ENCODE measurements at places on chromosomes 4 and X.

GRCh38 chr4:21596521-21596920 lies 352.1 kb downstream of the KCNIP4 start:
- peak; percentile 61 for DNase-seq

- DNase-seq: no peak
Observed at GRCh38 chrX:8847360-8847759, 46.2 kb upstream of the FAM9A start.

DNA sequence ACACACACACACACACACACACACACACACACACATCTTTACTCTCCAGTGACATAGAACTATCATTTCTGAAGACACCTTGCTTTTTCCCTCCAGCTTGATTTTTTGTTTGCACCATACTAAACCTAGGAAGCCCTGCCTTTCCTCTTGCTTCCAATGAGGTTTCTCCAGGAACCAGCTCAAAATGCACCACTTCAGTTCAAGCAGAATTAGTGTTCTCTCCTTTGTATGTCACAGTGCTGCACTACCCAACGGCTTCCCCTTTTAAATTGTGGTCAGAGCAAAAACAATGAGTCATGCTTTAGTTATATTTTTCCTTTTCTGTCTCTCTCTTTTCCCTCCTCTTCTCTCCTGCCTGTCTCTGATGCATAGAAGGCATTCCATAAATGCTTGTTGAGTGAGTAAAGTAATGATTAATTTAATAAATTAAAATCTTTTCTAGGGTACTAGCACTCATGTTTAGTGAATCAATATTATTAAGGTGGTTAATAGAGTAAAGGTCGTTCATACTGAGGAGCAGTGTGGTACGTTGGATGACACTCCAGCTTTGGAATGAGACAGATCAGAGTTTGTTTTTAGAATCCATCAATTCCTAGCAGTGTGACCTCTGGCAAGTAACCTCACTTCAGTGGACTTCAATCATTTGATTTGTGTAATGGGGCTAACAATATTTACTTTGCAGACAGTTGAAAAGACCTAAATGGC lies 5.9 kb downstream of the RTL3 start:
- DNase-seq: no peak

DNA sequence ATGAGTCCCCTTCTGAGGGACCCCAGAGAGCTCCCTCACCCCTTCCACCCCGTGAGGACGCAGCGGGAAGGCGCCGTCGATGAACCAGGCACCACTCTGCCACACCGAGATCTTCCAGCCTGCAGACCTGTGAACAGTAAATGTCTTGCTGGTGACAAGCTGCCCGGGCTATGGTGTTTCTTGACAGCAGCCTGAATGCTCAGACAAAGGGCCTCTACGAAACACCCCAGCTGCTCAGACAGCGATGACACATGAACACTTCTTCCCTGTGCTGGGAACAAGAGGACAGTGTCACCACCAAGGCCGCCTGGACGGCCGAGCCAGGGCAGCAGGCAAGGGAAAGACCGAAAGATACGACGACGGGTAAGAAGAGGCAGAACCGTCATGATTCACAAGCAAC lies 30.6 kb upstream of the GTPBP6 start:
- DNase-seq: no peak

GRCh38 chr4:101954351-101954750 lies 163.8 kb downstream of the BANK1 start:
- no peak for DNase-seq

- no peak for DNase-seq
Observed at GRCh38 chr4:82275431-82276331, 98.1 kb downstream of the HNRNPD start.

DNA sequence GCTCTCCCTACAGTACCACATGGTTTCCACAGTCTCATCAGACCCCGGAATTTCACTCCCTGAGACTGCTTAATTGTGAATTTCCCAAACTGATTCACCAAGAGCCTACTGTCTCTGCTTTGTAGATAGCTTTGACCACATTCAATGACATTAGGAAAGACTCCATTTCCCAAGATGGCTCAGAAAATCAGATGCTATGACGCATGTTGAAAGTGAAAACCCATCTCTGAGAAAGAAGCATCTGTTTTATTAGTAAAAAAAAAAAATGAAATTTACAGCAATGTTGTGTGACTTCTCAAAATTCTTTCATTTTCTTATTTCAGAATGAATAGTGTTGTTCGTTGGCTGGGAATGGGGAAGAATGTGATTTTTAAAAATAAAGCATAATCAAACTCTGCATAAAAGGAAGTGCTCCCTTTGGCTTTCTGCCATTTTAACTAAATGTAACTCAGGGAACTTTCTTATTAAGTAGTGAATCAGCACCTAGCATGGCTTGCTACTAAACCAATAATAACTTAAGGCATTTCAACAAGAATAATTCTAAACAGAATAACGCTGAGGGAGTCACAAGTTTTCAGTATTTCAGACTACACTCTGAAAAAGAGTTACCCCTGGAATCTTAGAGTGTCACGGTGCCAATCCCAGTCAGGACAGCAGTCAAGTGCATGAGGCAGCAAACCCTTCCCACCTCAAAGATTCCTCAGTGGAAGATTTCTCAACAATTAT lies 97.4 kb upstream of the MYOZ2 start:
- no peak for DNase-seq

DNA sequence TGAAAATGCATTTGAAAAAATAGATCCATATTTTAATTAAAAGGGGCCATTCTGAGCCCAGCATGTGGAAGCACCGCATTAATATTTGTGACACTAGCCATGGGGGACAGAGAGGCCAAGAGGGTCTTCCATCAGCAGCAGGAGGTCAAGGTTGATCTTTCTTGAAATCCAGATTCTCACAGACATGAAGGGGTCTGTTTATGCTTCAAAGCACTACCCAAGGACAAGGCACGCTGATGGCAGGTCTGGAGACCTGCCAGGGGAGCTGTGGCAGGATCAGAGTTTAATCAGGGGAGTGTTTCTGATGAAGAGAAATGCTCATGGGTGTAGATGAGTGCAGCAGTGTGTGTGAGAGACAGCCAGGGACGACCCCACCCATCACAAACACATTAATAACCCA lies 243.3 kb downstream of the LDB2 start:
- no peak for DNase-seq

- DNase-seq: no peak
Observed at GRCh38 chr4:182521011-182521410, 277.8 kb downstream of the TENM3 start.

DNA sequence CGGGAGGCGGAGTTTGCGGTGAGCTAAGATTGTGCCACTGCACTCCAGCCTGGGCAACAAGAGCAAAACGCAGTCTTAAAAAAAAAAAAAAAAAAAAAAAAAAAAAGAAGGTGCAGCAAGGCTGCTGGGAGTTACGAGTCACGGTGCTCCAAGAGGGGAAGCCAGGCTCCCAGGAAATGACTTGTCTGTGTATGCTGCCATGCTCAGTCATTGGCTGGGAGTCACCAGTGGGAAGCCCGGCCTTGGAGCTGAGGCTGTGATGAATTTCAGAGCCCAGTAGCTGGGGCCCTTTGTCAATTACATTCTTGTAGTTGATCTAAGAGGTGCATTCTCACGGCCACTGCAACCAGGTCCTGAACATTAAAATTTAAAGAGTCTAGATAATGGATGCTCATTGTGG lies 1105.1 kb upstream of the TENM3 start:
- DNase-seq: no peak

- no peak for DNase-seq
Observed at GRCh38 chr4:139808808-139809756, 143.5 kb downstream of the MGST2 start.

GRCh38 chr4:117324851-117325491 lies 239.6 kb upstream of the TRAM1L1 start:
- no peak for DNase-seq

GRCh38 chr4:53764761-53765490 lies 173.6 kb upstream of the LNX1 start:
- no peak for DNase-seq

- no peak for DNase-seq
Observed at GRCh38 chrX:118562582-118563164, 67.1 kb downstream of the DOCK11 start.

DNA sequence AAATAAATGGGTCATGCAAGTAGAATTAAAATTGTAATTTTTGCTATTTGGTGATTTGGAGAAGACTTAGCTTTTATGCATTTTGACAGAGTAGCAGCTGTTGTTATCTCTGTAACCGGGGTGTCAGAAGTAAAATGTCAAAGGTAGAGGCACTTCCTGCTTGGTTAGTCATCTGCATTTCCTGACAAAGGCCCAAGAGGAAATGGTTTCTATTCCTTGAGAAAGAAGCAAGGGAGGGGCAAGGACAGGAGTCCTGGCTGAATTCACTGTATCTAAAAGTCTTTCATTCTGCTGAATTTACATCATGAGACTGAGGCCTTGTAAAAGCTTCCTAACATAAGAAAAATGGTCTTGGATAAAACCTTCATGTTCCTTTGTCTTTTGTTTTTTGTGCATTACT lies 550.9 kb upstream of the BOD1L1 start:
- no peak for DNase-seq

DNA sequence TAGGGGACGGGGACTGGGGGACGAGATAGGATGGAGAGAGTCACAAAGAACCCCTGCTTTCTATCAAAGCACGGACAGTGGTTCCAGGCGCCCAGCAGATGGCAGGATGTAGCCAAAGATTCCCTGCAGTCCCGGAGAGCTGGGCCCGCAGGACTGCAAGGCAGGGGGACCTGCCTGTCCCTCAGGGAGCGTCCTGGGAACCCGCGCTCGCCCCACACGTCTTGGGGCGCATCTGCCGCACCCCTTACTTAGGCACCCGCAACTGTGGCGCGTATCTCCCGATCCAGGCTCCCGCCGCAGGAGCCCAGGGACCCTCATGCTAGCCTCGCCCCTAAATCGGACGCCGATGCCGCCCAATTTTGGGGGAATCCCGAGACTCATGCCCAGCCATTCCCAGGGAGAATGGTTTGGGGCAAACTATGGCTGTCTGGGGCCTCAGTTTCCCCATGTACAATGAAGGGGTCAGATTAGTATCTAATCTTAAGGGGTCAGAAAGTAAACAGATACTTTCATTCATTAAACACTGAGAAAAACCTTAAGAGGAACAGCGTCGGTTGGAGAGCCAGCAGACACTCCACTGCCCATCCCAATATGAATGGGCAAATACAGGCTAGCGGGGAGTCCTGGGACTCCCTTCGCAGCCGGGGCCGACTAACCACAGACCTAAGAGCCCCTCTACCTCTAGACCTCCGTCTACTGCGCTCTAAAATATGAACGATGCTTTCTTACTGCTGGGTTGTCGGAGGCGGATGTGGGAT lies 581 bp upstream of the STK32B start:
- no peak for DNase-seq

DNA sequence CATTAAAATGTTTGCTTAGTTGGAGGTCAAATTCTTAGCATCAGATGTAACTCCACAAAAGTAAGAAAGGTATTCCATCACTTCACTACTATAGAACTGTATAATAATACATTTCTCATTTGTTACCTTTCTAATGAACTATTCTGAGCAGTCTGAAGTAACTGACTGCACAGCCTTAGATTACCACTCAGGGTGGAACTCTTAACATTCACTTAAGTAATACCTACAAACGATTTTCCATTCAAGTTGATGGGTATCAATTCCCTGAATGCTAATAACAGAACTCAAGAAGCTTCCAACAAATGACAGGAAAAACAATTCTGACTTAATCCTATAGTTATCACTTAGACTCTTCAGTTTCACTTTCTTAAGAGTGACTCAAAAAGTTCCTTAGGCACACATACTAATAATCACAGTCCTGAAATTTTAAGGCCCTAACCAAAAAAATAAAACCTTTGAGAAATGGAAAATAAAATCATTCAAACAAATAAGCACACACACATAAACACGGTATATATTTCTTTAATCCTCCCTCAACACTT lies 20.9 kb downstream of the HNRNPD start:
- DNase-seq: no peak

GRCh38 chr4:95248720-95249425 lies 299.9 kb downstream of the UNC5C start:
- no peak for DNase-seq

DNA sequence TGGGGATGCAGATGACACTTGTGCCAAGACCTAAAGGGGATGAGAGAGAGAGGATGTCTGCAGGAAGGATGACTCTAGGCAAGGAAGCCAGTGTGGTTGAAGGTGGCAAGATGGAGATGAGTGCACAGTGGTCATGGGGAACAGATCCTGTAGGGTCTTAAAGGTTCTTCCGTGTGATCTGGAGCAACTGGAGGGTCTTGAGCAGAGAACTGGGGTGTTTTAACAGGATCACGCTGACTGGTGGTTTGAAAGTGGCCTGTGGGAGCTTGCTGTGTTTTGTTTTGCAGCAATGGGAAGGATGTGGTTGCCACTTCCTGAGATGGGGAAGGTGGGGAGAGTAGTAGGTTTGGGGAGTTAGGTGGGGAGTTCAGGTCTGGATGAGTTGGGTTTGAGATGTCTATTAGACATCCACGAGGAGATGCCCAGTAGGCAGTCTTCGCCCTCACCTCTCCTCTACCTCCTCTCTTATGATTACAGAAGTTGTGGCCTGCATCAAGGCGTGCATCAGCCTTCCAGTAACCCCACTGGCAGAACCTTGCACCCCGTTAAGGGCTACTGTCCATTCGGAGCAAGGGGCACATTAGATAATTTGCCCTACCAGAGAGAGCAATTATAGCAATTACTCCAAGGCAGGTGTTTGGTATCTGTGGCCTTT lies 1.4 kb upstream of the STBD1 start:
- no peak for DNase-seq

- no peak for DNase-seq
Observed at GRCh38 chrX:72054779-72055489, 76.8 kb downstream of the RTL5 start.

DNA sequence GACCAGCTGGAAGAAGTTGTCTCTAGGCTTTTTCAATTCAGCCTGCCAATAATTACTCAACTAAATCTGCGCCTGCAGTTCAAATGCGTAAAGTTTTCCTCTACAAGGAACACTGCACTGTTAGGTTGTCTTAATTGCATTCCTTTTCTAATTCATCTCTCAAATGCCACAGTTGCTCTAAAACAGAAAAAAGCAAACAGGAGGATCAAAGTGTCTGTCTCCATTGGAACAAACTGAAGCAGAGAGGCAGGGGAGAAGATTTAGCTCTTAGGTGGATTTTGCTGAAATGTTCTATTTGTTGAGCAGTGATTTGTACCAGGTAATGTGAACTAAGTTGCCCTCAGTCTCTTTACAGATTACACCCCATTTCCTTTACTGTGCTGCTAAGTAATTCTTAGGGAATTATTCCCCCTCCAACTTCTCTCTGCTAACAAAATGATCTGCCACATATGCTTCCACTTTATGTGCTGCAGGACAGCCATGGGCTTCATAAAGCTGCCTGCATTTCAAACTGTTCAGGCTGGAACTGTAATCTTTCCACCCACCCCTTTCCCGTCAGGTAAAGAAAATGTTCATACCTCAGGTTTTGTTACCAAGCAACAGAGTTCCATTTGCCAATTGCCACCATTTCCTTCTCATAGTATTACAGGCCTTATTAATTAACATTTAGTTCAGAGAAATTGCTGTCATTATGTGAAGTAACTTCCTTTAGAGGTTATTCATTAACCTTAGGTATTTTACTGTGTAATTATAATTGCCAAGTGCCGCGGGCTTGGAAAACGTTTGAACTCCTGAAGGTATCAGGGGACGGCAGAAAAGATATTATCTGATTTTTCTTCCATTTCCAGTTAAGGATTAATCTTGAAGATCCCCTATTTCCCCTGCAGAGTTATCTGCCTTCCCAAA lies 149.3 kb downstream of the SPRY1 start:
- no peak for DNase-seq

- DNase-seq: no peak
Observed at GRCh38 chr4:149518471-149518870, 297.2 kb downstream of the IQCM start.

- DNase-seq: no peak
Observed at GRCh38 chrX:69361311-69361845, 142.7 kb upstream of the NALF2 start.

- no peak for DNase-seq
Observed at GRCh38 chrX:10278716-10279115, 121.9 kb downstream of the CLCN4 start.

- DNase-seq: no peak
Observed at GRCh38 chr4:81627590-81627989, 155.9 kb upstream of the RASGEF1B start.

Measured in NCI-H1105 (cell line).